ENCODE measurements at places on chromosomes 11 and 22.
A peak's percentile ranks its signal among the peaks of the same experiment; 100 is the strongest.

DNA sequence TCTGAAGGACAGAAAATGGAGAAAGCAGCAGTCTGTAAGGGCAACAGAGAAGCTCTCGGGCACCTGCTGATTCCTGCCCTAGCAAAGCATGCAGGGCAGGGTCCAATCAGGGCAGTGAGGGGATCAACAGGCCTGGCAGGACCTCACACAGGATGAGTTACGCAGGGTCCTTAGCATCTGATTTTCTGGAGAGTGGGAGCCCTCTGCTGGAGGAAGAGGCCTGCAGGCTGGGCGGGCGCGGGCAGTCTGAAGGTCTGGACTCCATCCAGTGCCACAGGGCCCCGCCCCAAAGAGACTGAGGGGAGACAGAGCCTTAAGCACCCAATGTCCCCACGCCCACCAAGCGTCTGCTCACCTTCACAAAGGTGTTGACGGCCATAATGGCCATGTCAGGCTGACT lies 28.9 kb downstream of the AP1B1 start:
- DNase-seq, result peak; percentile 89

GRCh38 chr11:72309074-72309598 lies 65.2 kb upstream of the PHOX2A start:
- no peak for DNase-seq

DNA sequence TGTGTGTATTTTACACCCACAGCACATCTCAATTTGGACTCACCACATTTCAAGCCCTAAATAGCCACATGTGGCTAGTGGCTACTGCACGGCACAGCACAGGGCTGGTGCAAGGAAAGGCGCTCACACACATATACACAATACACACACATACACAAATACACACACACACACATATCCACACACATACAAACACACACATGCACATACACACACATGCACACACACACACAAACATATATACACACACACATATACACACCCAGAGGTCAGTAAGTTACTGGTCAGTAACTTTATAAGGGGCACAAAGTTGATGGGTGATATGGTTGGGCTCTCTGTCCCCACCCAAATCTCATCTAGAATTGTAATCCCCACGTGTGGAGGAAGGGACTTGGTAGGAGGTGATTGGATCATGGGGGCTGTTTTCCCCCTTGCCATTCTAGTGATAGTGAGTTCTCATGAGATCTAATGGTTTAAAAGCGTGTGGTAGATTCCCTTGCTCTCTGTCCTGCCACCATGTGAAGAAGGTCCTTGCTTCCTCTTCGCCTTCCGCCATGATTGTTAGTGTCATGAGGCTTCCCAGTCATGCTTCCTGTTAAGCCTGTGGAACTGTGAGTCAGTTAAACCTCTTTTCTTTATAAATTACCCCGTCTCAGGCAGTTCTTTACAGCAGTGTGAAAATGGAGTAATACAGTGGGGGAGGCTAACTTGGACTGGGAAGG lies 37.6 kb upstream of the DKK3 start:
- DNase-seq, result no peak

DNA sequence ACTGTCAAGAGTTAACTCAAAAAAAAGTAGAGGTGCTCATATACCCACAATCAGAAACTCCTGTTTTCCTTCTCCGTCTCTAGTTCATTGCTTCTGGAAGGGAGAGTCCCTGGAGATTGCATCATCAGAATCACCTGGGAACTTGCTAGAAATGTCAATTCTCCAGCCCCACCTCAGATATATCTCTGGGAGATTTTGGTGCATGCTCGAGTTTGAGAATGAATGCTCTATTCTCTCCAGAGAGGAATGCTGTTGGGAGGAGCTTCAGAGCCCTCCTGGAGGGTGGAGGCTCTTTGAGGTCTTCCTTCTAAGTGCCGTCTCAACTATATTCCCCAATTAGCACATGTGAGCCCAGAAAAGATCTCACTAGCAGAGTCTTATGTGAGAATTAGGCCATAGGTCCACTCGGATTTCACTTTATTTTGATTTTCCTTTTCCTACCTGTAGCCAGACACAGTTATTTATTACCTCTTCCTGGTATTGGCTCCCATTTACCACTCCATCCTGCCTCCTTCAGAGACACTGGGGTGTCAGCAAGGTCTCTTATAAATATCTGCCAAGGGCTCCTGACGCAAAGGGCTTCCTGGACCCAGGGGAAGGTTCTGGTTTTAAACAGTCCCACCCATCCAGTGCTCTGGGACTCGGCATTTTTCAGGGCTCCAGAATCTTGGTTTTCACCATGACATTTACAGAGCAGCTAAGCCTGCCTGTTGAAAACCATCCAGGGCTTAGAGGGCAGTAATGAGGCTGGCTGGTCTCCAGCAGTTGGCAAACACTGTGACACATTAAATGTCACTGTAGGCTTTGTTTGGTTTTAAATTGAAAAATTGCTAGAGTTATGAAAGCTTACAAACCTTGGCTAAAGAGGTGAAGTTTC lies 136.2 kb downstream of the CD44 start:
- no peak for DNase-seq

- DNase-seq, result peak; percentile 57
These were observed 1.0 kb downstream of the SYT9 start for GRCh38 chr11:7252683-7253213.

DNA sequence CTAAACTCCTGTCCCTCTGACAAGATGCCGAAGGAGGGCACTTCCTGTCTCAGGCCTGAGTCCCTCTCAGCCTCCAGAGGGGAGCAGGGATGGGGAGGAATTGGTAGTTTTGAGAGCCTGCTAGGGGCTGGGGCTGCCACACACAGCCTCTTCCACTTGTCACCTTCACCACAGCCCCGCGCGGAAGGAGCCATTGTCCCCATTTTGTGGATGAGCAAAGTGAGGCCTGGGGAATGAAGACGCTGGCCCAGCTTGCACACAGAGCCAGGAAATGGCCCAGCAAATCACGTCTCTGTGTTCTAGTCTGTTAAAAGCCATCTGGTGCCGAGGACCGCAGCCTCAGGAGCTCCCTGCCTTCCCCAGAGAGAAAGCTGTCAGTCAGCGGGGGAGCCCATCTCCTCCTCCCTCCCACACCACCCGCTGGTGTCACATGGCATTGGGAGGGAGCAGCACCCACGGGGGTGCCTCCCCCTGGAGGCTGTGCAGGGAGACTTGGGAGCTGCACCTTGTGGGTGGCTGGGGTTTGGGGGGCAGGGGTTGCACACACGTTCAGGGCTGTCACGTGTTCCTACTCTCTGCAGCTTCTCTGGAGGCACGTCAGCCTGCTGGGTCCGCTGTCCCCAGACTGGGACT lies 34.6 kb downstream of the RASD2 start:
- no peak for DNase-seq

DNA sequence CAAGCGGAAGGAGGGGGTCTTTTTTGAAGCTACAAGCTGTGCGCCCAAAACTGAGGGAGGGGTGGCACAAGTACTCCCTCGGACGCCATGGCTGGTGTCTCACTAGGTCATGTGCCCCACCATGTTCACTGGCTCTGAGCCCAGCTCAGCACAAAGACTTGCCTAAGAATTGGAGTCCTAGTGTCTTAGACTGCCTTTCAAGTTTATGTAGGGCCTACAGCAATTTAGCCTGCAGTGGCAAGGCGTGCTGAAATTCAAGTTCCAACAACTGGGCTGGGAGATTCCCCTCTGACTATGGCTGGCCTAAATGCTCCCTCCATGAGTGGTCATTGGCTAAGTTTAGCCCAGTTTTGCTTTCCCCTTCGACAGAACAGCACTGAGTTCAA lies 27.3 kb downstream of the FCHSD2 start:
- no peak for DNase-seq

GRCh38 chr11:57476047-57476756 lies 15.9 kb downstream of the RTN4RL2 start:
- peak; percentile 70 for DNase-seq

GRCh38 chr11:26997378-26997777 lies 3.5 kb downstream of the FIBIN start:
- DNase-seq, result no peak

DNA sequence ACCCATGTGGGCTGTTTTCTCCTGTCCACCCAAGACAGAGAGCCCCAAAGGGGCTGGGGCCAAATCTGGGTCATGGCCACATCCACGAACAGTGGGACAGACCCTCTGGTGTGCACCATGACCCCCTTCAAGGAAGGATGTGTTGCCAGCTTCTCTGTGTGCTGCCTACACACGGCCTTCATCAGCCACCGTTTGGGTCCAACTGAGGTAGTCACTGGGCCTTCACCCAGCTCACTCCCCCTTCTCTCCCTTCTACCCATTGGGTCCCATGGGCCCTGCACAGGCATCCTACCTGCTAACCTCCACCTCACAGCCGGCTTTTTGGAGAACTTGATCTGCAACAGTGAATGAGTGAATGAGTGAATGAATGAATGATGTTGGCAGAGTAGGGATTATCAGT lies 1484.9 kb downstream of the BRD1 start:
- no peak for DNase-seq

GRCh38 chr11:2248762-2249161 lies 21.6 kb downstream of the ASCL2 start:
- peak; percentile 43 for DNase-seq

- DNase-seq, result no peak
These were observed 1.4 kb upstream of the CPT1A start for GRCh38 chr11:68843052-68843561.

- no peak for DNase-seq
These were observed 76.8 kb upstream of the BIRC3 start for GRCh38 chr11:102240502-102240901.

- DNase-seq, result no peak
These were observed 959 bp downstream of the CCND1 start for GRCh38 chr11:69641681-69642548.

GRCh38 chr11:42972741-42973140 lies 339.1 kb upstream of the API5 start:
- DNase-seq, result no peak

GRCh38 chr11:126465573-126466188 lies 110.2 kb downstream of the ST3GAL4 start:
- no peak for DNase-seq

DNA sequence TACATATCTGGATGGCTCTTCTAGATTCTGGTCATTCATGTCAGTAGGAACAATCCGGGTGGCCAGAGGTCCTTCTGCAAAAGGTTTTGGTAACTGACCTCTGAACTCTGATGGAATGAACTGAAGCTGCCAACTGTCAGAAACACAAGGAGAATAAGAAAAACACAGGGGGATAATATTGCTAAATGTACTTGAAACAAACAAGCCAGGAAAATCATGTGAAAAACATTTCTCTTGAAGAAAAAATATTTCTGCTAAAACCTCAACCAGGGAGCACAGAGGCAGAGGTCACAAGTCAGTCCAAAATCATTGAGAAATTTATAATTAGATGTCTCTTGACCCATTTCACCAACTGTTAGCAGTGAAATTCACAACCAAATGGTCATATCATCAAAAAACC lies 35.2 kb downstream of the ALG9 start:
- no peak for DNase-seq

GRCh38 chr11:5467527-5467926 lies 18.4 kb downstream of the OR51I2 start:
- DNase-seq, result no peak

DNA sequence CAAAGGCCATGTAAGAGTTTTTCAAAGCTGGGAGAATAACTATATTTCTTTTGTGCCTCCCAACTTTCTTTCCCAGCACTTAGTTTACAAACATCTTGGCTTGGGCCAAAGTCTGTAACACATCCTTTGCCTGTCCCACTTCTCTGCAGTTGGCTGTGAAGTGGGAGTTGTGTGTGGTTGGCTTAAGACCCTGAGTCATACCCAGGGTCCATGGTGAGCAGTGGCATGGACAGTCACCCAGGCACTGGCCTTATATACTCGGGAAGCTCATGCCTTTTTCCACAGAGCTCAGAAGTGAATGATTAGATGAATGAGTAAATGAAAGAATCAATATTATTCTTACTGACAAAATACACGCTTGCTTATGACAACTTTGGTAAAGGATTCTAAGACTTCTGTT lies 231.4 kb downstream of the BLID start:
- DNase-seq, result no peak

GRCh38 chr22:45886540-45886939 lies 90.4 kb downstream of the WNT7B start:
- peak; percentile 21 for DNase-seq

DNA sequence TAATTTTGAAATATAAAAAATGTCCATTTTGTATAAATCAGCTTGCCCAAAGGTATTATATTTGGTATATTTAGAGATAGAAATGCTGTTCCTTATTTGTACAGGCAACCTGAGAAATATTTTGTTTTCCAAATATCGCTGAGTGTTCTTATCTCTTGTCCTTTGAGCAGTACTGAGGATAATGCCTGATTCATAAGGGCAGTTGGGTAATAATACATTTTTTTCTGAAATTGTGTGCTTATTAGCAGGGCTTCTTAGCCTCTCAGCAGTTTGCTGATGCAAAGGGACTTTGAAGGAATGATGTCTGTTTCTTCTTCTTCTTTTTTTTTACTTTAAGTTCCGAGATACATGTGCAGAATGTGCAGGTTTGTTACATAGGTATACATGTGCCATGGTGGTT lies 69.1 kb downstream of the LDLRAD3 start:
- no peak for DNase-seq

GRCh38 chr11:93274851-93275250 lies 55.7 kb upstream of the DEUP1 start:
- DNase-seq, result no peak

- DNase-seq, result no peak
These were observed 20.8 kb downstream of the POU2AF1 start for GRCh38 chr11:111358038-111359001.

DNA sequence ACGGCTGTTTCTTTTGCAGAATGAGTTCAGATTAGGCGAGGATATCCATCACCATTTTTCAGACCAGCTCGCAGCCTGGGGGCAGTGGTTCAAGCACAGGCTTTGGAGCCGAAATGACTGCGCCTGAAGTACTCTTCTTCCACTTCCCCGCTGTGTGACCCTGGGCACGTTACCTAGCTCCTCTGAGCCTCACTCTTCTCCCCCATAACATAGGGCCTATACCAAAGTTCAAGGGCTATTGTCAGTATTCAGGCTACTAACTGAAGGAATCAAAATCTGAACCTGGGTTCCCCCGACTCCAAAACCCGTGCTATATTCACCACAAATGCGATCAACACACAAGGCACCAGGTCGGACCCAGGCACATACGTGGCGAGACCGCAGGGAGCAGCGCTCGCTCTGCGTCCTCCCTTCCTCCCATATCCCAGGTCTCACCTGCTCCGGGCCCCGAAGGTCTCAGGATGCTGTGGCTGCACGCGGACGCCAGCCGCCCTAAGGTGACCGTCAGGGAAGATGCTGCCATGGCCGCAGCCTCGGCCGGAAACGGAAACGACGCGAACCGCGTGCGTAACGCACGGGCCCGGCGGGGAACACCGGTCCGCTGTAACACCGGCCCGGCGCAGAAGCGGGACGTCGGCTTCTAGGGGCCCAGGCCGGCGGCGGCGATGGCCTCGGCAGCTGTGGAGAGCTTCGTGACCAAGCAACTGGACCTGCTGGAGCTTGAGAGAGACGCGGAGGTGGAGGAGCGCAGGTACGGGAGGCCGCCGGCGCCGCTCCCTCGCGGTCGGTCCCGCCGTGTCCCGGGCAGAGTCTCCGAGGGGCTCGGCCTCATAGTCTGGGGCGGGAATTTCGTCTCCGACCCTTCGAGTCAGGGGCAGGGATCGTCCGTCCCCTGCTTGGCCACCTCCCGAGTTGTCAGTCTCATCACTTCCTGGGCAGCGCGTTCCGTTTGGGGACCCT lies at the start of the genes IGHMBP2 and MRPL21:
Gene IGHMBP2, plus strand, starts transcription at position 604 of the 960 bp plus-strand sequence. Its CDS starts 62 bp downstream, at position 666.
Gene MRPL21, minus strand, starts transcription at position 545 of the 960 bp plus-strand sequence. Its CDS starts 22 bp downstream, at position 523.
- peak; percentile 90 for DNase-seq

GRCh38 chr11:93653080-93653479 lies 8.4 kb upstream of the CEP295 start:
- no peak for DNase-seq

All from islet precursor cell (in vitro differentiated cells).